ENCODE measurements at places on chromosomes 5 and 9.

DNA sequence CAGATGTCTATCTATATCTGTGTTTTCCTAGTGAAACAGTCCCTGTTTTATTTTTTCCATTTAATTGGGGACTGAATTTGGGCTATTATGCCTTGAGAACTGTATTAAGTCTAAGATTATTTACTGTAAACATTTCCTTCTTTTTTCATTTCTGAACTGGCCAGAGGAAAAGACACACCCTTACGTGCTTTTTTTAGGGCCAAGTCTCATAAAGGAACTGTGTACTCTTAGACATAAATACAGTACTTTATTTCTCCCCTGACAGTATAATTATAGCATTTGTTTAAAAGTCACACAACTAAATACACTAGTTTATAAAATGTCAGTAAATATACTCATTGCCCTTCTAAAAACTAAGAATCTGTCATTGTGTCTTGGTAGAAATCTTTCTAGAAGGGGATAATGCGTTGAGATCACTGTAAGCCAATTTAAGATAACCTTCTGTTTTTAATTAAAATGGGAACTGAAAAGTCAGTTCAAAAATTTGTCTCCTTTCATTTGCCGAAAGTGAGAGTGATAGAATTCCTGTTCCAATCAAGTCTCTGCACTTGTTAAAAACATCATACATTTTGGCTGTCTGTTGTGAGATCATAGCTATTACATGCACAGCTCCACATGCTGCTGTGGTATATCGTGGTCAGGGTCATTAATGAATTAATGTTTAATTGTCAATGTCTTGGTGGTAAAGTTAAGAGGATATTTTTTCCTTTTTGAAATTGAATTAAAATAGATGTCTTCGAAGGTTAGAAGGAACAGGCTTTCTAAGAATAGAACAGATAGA is 132.1 kb downstream of the FOCAD start:
- no peak for DNase-seq

- DNase-seq = no peak
These were observed 357.9 kb upstream of the CCNH start for GRCh38 chr5:87770601-87771121.

GRCh38 chr9:86585422-86586143 is 231.4 kb upstream of the TUT7 start:
- no peak for DNase-seq

DNA sequence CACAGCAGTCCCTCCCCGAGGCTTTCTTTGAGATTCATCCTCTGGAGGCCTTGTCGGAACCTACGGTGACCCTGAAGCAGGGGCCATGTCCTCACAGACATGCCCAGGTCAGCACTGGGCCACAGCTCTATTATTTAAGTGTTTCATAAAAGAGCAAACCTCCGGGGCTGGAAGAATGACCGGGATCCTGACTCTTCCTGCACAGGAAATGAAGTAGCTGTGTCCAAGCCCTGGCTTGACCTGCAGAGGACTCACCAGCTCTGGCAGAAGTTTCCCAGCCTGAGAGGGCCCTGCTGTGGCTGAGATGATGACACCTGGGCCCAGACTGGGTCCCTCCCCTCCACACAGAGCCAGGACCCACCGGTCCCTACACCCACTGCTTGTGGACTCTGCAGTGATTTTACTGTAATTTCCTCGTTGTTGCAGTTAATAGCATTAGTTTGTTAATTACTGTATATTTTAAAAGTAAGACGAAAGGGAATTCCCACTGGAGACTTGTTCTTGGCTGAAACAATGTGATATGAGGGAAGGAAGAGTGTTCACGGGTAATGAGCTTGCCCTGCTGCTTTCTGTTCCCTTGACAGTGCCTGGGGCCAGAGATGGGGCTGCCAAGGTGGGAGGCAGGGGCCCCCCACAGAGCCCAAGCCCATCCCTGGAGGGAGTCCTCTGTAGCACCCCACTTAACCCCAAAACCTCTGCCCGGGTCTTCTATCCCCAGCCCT is 72.2 kb downstream of the PCDH1 start:
- no peak for DNase-seq

- no peak for DNase-seq
These were observed 49.2 kb upstream of the STXBP1 start for GRCh38 chr9:127562841-127563401.

- no peak for DNase-seq
These were observed 514.8 kb upstream of the ADAMTS16 start for GRCh38 chr5:4625206-4625896.

DNA sequence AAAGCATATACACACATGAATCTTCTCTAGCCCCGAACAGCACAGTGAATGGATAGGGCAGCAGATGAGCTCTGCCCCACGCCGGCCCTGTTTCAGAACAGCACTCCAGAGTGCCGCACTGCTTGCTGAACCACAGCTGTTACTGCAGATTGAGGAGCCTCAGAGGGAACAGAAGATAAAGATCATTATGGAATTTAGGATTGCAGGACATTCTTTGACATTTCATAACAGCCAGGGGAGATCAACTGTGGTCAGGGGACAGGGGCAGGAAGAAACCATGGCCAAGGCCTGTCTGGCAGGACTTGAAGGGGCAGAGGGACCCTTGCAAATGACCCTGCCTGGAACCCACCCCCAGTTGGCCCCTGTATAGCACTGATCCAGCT is 20.6 kb downstream of the IRF1 start:
- DNase-seq = no peak
